ENCODE measurements at places on chromosomes 3 and 15. TPM values are rescaled to one million over a fixed set of nuclear protein-coding genes. Genes with fewer than 3 reads are reported as not detected.

IL17RC gene
- 27.5 TPM for polyA plus RNA-seq

PML gene
- polyA plus RNA-seq: 29.2 TPM

DNA sequence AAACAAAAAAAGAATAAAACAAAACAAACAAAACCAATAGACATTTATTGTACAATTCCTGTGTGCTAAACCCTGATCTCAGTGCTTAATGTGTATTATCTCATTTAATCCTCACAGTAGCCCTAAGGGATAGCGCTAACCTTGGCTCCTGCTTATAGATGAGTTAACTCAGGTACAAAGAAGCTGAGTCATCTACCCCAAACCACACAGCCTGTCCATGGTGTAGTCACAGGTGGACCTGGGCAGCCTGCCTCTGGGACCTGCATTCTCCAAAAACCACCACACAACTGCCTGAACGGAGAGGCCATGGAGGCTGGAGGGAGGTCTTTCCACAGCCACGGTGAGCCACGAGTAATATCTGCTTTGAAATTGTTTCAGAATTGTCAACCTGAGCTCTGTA is 5.5 kb upstream of the CLN6 start:
- no peak for DNase-seq

SLC12A8 gene
- polyA plus RNA-seq: 0.97 TPM

- no peak for DNase-seq
These were observed 41.4 kb downstream of the HDGFL3 start for GRCh38 chr15:83166218-83166617.

GRCh38 chr3:159786489-159787177 is 202.0 kb upstream of the IL12A start:
- no peak for DNase-seq

DNA sequence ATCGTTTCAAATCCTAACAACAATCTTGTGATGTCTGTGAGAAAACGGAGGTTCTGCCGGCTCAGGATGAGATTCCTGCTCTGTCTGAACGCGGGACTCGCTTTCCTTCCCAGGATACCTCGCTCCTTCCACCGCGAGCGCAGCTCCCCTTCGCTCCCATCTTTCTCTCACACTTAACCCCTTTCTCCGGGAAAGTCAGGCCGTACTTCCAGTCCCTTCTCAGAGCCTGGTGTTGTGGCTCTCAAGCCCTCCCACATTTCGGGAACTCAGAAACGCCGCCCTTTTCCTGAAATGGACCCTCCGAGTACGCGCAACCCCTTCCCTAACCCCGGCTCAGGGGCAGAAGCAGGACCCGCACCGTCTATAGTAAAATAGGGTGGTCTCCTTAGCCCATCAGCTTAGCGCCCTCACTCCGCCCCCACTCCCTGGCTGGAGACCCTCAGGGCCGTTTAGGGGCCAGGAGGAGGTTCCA is 378 bp upstream of the FEM1B start:
- peak; percentile 86 for DNase-seq

C3orf18 gene
- 19.6 TPM for polyA plus RNA-seq

SLC35G2 gene
- 3.2 TPM for polyA plus RNA-seq

GRCh38 chr15:64022571-64022970 is 23.7 kb downstream of the DAPK2 start:
- no peak for DNase-seq

PCSK6 gene
- polyA plus RNA-seq: 13.4 TPM

Measured in muscle of back (tissue), 13 donors.